ENCODE measurements at places on chromosomes 4 and X. TPM values are rescaled to one million over a fixed set of nuclear protein-coding genes. Genes with fewer than 3 reads are reported as not detected.

EVC2 gene
- 4.1 TPM for total RNA-seq

CTAG2 gene
- total RNA-seq = not detected

SYN1 gene
- 1.0 TPM for total RNA-seq

SLC10A6 gene
- total RNA-seq = 0.76 TPM

MCUB gene
- 28.2 TPM for total RNA-seq

SHOX gene
- not detected for total RNA-seq

ODAPH gene
- not detected for total RNA-seq

BEX4 gene
- total RNA-seq = 33.5 TPM

FRG1 gene
- 26.5 TPM for total RNA-seq

DNA sequence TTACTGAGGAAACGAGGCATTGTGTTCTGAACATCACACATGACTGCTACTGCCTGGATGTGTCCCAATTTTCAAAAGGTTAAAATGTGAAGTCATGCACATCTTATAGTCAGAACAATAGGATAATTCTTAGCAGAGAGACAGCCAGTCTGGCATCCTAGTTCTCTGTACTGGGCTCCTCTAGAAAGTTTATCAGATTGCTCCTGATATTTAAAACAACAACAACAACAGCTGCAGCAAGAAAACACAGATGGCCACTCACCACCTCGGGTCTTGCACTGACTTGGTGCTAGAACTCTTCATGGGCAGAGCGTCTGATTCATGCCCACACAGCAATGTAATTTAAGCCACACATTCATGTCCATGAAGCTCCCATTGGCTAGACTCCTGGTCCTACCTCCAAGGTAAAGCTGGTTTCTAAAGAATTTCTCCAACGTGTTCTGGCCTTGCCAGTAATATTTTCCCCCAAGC lies 33.3 kb upstream of the SLC2A9 start:
- H3K4me3 ChIP-seq = no peak overlapping the region
- H3K27me3 ChIP-seq = no peaks in the 10 kb centered on the region
- H3K36me3 ChIP-seq = no peaks in the 10 kb centered on the region
- no peak overlapping the region for H3K27ac ChIP-seq
- no peak for DNase-seq

DNA sequence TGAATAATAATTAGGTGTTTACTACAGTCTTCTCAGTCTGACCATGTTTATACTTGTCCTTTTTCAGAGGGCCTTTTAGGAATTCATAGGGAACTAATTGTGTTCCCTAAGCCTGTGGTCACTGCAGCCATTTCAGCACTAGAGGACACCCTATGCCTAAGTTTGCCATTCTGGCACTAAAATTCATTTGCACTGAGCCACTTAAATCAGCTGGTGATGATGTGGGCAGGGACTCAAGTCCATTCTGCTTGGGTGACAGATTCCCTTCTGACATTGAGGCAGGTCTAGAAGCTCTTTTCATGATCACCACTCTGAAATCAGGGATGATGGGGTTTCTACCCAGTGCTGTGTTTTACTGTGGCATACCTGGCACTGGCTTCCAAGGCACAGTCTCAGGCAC lies 1178.9 kb upstream of the DIAPH2 start:
- DNase-seq = no peak
- no peaks in the 10 kb centered on the region for H3K27me3 ChIP-seq
- H3K4me3 ChIP-seq = no peak overlapping the region
- H3K36me3 ChIP-seq = no peaks in the 10 kb centered on the region
- no peaks in the 10 kb centered on the region for H3K4me1 ChIP-seq

- H3K4me3 ChIP-seq = no peak overlapping the region
- no peaks in the 10 kb centered on the region for H3K27me3 ChIP-seq
- H3K4me1 ChIP-seq = no peaks in the 10 kb centered on the region
- peak; percentile 31 for DNase-seq
- no peak overlapping the region for H3K27ac ChIP-seq
Observed at GRCh38 chr4:1359144-1359501, 12.1 kb downstream of the UVSSA start.

DNA sequence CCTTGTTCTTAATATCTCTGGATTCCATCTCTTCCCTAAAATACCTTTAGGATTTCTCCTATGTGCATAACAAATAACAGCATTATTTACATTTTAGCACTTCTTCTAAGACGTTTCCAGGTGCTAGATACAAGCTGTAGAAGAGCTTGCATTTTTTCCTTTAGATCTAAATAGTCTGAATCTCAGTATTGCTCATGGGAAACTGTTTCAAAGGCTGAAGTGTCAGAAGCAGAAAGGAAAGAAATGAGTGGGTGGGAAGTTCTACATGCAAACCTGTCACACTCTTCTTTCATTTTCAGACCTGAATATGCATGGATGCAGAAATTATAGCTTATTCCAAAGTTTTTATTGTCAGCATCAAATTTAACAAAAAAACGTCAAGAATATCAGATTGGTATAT lies 41.8 kb downstream of the FGF13 start:
- H3K27me3 ChIP-seq = no peaks in the 10 kb centered on the region
- no peak overlapping the region for H3K27ac ChIP-seq
- no peak for DNase-seq
- no peak overlapping the region for H3K4me3 ChIP-seq

DNA sequence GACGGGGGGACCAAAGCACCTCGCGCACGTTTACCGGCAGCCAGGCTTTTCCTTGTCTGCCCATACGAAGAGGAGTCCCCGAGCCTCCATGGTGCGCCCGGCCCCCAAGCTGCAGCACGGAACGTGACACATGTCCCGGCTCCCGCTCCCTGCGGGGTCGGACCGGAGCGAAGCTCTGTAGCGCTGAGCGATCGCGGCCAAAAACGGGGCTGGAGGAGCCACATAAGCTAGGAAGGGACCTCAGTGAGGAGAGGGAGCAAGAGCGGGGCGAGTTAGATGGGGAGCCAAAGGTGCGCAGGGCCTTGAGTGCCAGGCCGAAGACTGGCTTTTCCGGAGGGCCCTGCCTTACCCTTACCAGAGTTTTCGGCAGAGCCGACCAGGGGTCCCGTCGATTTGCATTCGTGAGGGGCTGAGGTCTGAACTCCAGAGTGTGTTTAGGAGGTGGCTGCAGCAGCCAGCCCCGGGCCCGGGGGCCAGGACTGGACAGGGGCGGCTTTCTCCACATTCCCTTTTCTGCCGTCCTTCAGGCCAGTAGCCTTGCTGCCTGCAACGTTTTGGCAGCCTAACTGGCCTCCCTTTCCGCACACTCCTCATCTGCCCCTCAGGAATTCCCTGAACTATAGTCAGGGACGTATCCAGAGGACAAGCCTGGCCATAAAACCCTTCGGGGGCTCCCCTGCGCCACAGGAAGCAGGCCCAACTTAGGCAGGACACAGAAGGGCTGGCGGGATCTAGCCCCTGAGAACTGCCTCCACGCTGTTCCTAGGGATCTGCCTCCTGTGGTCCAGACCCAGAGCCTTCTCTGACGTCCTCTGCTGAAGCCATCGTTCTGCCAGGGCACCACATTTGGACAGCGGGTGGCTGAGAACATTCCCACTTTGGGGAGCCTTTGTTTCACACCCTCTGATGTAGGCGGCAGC lies 689 bp downstream of the SSR4 start:
- no peaks in the 10 kb centered on the region for H3K27me3 ChIP-seq
- H3K36me3 ChIP-seq = no peaks in the 10 kb centered on the region
- peak overlapping the region; percentile 76 for H3K4me3 ChIP-seq

GRCh38 chr4:80446664-80447063 lies 111.1 kb downstream of the CFAP299 start:
- H3K4me1 ChIP-seq = no peaks in the 10 kb centered on the region
- no peak for DNase-seq
- no peaks in the 10 kb centered on the region for H3K27me3 ChIP-seq

- H3K4me3 ChIP-seq = no peak overlapping the region
- H3K4me1 ChIP-seq = peaks cover 7% of the 10 kb centered on the region
- H3K27me3 ChIP-seq = no peaks in the 10 kb centered on the region
- no peaks in the 10 kb centered on the region for H3K36me3 ChIP-seq
- DNase-seq = no peak
Observed at GRCh38 chr4:38314663-38315062, 349.3 kb upstream of the KLF3 start.

GRCh38 chr4:155371432-155372043 lies 5.2 kb downstream of the MAP9 start:
- H3K27ac ChIP-seq = no peak overlapping the region
- no peaks in the 10 kb centered on the region for H3K36me3 ChIP-seq
- H3K4me1 ChIP-seq = peaks cover 8% of the 10 kb centered on the region
- H3K27me3 ChIP-seq = peaks cover 28% of the 10 kb centered on the region
- no peak for DNase-seq

GRCh38 chr4:65242156-65242846 lies 428.0 kb downstream of the EPHA5 start:
- H3K27me3 ChIP-seq = no peaks in the 10 kb centered on the region
- H3K36me3 ChIP-seq = no peaks in the 10 kb centered on the region
- no peak overlapping the region for H3K27ac ChIP-seq
- H3K4me1 ChIP-seq = no peaks in the 10 kb centered on the region

DNA sequence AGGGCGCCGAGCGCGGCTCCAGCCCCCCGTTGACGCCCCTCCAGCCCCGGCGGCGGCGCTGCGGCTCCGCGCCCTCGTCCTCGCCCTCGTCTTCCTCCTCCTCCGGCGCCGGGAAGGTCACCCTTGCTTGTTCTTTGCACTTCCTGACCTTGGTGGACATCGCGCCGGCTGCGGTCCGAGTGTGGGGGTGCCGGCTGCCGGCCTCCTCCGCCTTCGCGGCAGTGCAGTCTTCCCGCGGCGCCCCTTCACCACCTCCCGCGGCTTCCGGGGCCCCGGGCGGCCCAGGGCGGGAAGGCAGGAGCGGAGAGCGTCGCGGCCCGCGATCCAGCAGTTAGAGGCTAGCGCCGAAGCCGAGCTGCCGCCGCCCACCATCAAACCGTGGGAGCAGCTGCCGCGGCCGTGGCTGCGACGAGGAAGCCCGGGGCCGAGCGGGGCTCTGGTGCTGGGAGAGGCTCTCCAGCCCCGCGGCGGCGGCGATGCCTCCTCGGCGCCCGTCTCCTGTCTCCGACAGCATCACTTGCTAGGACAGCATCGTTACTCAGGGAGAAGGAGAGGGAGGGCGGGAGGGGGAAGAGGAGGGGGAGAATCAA lies at the start of gene TRPC3:
TRPC3 (minus strand) TSS at position 540 of the 590 bp plus-strand sequence; CDS start at position 160, 380 bp downstream.
- no peak within 1 kb of the TSS for H3K27ac ChIP-seq
- DNase-seq = peak; percentile 45
- no peaks in the 10 kb centered on the region for H3K36me3 ChIP-seq

DNA sequence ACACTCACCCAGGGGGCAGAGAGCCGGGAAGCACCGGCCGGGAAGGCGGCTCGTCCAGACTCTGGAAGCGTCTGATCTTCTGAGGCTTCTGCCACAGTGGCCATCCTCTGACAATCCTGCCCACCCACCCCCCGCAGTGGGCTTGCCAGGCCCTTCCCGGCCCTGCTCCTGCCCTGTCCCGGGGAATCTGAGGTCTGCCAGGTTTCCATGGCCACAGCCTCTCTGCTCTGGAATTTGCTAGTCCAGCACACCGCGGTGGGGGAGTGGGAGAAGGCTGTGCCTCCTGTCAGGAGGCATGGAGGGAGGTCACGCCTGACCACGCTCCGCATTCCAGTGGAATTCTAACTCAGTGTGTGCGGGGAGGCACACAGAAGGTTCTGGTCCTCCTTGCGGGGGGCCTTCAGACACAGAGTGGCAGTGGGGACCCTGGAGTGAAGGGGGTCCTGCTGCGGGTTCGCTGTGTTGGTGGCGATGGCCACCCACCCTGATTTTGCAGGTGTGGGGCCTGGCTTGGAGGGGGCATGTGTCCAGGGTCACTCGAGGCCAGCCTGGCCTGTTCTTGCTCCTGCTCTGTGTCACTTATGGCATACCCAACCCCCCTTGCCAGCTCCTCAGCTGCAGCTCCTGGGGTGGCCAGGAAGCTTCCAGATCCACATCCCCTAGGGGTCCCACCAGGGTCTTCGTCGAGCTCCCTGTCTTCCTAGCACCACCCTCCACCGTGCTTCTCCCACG lies 55.6 kb upstream of the ADRA2C start:
- DNase-seq = no peak
- H3K27ac ChIP-seq = no peak overlapping the region
- H3K27me3 ChIP-seq = peaks cover 64% of the 10 kb centered on the region
- H3K4me3 ChIP-seq = no peak overlapping the region
- no peaks in the 10 kb centered on the region for H3K36me3 ChIP-seq

DNA sequence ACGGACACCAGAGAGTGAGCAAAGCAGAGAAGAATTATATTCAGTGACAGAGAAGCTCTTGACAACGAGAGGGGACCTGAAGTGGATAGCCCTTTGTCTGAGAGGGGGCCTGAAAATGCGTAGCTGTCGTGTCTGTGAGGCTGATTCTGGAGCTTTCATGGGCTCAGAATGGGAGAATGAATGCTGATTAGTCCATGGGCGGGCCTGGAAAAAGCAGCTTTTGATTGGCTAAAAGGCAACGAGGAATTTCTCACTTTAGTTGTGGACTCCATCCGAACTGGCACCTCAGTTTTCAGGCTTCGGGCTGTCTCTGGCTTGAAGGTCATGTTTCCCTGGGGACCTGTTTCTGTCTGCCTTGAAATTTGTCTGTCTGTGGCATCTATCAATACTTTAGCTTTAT lies 487.1 kb downstream of the TECRL start:
- no peaks in the 10 kb centered on the region for H3K27me3 ChIP-seq
- H3K4me1 ChIP-seq = no peaks in the 10 kb centered on the region
- H3K27ac ChIP-seq = no peak overlapping the region
- H3K36me3 ChIP-seq = no peaks in the 10 kb centered on the region
- no peak for DNase-seq

DNA sequence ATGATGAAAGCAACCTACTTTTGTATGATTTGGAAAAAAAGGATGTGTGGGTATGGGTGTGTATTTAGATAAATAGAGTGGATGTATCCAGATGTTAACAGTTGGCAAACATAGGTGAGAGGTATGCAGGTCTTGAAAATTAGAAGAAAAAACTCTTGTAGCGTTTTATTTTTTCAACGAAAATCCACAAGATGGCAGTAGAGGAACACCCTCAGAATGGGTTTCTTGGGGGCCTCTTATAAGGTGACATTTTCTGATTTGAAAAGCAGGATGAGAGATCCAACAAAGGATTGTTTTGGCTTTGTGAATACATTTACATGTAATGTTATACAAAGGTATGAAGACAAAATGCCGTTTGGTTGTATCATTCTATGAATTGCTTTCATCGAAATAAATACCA lies 68.3 kb downstream of the FMR1NB start:
- H3K4me1 ChIP-seq = no peaks in the 10 kb centered on the region
- H3K4me3 ChIP-seq = no peak overlapping the region
- no peak overlapping the region for H3K27ac ChIP-seq
- no peaks in the 10 kb centered on the region for H3K27me3 ChIP-seq

- no peak overlapping the region for H3K4me3 ChIP-seq
- H3K27ac ChIP-seq = no peak overlapping the region
- H3K36me3 ChIP-seq = no peaks in the 10 kb centered on the region
- H3K4me1 ChIP-seq = no peaks in the 10 kb centered on the region
- DNase-seq = no peak
Observed at GRCh38 chr4:93243262-93243661, 585.3 kb upstream of the ATOH1 start.

DNA sequence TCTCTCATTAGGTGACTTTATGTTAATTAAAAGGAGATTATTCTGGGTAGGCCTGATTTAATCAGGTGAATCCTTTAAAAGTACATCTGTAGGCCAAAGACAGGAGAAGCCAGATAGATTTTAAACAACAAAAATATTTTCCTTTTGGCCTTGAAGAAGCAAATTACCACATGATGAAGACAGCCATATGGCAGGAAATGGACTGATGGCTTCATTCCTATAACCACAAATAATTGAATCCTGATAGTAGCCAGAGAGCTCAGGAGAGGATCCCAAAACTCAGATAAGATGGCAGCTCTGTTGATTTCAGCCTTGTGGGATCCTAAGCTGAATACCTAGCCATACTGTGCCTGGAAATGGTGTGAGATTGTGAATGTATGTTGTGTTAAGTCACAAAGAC lies 66.1 kb upstream of the PRKX start:
- no peaks in the 10 kb centered on the region for H3K27me3 ChIP-seq
- H3K4me1 ChIP-seq = no peaks in the 10 kb centered on the region
- DNase-seq = no peak
- no peak overlapping the region for H3K27ac ChIP-seq
- H3K4me3 ChIP-seq = no peak overlapping the region
